Kidney epithelial cell (primary cell): ENCODE measurements at places on chromosomes 5 and 9.

GRCh38 chr5:10334831-10335230 lies 18.7 kb upstream of the MARCHF6 start:
- DNase-seq: no peak

- no peak for DNase-seq
Observed at GRCh38 chr9:20238921-20239320, 383.4 kb downstream of the MLLT3 start.

DNA sequence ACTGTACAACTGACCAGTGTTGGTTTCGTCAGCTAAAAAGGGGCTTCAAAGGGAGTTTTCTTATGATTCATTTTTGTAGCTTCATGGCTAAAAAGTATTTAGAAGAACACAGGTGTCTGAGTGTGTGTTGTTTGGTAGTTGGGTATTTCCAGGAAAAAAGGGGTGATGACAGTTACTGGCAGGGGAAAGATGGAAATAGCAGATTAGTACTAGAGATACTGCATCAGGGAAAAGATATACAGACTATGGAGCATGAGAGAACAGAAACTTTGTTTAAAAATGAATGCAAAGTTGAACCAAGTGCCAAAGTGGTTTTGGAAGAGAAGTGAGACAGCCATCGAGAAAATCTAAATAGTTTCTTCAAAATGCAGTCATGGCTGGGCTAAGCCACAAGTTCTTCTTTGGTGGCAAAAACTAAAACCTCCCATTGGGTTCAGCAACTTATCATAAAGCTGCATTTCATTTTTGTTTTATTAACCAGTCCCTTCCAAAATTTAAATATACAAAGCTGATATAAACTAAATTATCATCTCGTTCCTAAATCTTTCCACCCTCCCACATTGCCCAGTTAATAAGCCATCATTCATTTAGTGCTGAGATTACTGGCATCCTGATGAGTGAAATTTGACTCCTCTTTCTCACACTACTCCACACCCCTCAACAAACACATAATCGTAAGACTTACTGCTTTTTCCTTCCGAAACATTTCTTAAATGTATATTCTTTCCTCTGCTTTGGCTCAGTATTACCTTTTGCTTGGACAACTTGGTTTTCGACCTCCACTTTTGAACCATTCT lies 33.5 kb downstream of the ELL2 start:
- DNase-seq: no peak

DNA sequence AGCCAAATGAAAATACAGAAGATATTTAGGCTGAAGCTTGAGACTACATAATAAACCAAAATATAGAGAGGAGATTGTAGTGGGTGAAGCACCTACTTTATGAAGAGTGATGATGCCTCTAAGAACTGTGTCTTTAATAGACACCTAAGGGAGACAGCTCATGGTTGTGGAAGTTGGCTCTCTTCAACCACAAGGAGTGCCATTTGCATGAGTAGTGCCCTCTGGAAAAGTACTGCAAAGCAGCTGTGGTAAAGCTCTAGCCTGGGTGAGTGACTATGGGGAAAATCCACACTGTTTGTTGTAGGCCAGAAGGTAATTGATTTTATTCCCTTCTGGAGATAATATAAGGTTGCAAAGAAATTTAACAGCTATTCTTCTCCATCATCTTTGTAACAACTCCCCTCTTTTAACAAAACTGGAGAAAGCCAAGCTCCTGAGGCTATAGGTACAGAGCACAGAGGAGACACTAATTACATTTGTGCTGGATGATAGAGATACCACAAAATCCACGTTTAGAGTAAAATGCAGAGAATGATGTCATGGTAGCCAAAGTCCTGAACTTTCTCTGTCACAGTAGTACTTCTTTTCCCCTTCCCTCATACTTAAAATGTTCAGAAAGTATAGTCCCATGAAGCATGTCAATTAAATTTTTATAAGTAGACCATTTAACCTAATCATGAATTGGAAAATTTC lies 122.8 kb downstream of the STARD4 start:
- peak; percentile 56 for DNase-seq

- DNase-seq: no peak
Observed at GRCh38 chr5:33287242-33287641, 153.5 kb upstream of the TARS1 start.

- DNase-seq: no peak
Observed at GRCh38 chr9:70998962-70999361, 122.5 kb downstream of the TRPM3 start.

GRCh38 chr9:136584934-136585333 lies 39.1 kb upstream of the NOTCH1 start:
- no peak for DNase-seq

GRCh38 chr9:109558718-109559151 lies 60.6 kb upstream of the PTPN3 start:
- no peak for DNase-seq

DNA sequence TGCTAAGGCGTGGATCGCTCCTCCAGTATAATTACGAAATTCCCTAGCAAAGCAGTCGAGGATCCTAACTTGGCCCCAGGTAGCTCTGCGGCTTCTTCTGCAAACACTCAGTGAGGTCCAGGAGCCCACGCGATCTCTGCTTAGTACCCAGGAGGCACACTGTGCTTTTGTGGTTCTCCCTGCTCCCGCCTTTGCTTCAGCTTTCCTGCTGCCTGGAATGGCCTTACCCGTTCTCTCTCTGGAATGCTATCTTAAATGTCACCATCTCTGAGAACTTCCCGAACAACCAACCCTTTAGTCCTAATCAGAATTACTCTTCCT lies 639 bp downstream of the INVS start:
- no peak for DNase-seq

GRCh38 chr5:13567819-13568218 lies 376.7 kb downstream of the DNAH5 start:
- DNase-seq: peak; percentile 43

DNA sequence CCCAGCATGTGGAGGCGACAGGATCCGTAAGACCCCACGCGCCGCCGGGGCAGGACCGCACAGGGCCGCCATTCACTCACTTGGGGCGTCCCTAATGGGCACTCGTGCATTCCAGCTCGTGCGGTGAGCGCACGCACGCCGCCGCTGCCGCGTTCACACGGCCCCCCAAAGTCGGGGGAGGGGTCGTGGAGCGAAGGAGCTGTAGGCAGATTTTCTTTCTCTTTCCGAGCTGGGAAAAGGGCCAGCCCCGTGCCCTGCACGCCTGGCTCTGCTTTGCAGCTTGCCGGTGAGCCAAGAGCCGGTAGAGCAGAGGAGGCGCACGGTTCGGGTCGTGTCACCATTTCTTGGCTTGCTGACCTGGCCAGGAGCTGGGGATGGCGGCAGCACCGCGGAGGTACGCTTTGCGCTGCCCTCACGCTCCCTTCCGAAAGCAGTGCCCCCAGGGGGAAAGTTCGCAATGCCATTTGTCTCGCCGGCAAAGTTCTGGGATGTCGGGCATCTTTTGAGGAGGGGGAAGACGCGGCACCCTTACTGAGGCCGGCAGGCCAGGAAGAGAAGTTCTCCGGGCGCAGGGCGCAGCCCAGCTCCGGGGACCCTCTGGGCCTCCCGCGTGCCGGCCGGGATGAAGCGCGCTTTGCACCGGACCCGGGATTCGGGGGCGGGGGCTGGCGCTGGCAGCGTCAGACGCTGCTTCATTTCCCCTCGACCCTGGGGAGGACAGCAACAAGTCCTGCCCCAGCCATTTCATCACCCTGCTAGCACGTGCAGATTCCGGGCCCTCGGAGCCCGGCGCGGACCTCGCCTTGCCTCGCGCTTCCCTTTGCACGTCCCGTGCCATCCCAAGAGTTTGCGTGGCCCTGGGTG lies 898 bp downstream of the STC2 start:
- DNase-seq: no peak

DNA sequence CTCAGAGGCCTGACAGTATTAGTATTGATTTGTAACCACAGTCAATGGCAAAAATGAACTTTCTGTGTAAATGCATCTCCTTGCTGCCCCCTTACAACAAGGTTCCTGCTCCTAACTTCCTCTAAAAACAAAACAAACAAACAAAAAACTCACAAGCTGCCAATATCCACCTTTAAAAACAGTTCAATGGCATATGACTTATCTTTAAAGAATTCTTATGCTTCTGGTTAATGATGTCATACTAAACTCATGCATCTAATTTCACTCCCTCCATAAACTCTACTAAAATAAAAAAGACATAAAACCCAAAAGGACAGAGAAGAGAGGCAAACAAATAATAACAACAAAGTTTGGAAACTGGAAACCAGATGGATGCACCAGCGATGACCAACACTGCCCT lies 9.0 kb upstream of the OR1N1 start:
- DNase-seq: no peak

GRCh38 chr9:106451223-106451622 lies 411.7 kb upstream of the ZNF462 start:
- no peak for DNase-seq

- no peak for DNase-seq
Observed at GRCh38 chr9:4615251-4615650, 46.8 kb upstream of the PLPP6 start.

DNA sequence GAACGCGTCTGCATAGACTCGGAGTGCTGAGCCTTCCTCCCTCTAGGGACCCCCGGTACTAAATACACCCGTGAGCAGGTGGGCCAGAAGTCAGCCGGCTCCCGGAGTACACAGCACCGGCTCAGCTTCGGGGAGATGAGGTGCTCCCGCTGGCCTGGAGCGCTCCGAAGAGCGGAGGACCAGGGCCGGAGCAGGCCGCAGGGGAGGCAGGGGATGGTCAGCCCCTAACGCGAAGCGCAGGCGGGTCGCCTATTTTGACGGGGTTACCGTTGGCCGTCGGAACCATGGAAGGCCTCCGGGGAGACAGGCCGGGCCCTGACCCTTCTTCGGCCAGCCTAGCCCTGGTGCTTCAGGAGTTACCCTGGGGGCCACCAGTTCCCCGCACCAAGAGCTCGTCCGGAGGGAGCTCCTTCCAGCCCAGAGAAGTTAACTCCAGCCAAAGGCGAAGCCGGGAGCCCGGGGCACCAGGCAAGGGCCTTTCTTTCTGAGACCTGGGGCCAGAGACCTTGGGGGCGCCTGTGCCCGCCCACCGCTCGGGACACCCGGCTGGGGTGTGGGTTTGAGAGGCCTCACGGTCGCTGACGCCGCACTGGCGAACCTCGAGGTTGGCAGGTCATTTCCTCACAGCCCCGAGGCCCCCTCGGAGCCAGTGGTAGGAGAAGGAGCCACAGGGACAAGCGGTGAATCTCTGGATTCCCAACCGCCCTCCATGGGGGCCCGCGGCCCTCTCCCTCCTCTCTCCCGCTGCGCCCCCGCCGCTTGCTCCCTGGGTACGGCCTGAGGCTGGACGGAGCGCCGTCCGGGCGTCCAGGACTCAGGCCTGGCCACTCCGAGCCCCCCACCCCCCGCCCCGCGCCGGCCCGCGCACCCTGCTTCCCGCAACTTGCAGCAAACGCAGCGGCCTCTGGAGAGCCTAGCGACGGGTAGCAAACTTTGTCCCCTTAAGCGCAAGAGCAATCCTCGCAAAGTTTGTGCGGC lies 3.4 kb upstream of the IRX4 start:
- DNase-seq: no peak

DNA sequence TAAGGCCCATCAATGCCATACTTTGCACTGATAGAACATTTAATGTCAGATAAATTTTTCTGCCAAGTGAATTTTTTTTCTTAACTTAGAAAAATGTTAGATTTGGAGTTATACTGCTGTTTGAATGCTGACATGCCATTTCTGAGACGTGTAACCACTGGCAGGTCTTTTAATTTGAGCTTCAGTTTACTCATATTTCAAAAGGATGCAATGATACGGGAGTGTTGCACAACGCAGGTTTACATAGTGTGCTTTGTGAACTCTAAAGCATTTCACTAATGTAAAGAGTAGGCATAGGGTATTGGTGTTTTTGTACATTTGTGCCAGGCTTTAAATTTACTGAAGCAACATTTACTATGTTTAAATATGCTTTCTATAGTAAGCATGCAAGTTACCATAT lies 4.2 kb downstream of the ZBTB43 start:
- DNase-seq: no peak

DNA sequence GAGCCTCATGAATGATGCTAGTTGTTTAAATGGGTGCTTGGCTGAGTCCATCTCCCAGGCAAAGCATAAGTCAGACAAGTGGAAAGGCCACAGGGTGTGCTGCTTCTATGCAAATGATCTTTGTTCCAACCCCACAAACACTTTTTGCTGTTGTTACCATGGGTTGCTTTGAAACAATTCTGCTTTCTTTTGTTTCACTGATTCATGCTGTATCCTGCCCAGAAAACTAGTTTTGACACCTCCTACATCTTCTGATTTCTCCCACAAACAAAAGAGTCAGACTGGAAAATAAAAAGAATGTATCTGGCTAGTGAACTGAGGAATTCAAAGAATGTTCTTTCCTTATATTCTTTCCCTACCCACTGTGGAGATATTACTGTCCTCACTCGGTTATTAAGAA lies 298.6 kb downstream of the DIRAS2 start:
- peak; percentile 74 for DNase-seq

DNA sequence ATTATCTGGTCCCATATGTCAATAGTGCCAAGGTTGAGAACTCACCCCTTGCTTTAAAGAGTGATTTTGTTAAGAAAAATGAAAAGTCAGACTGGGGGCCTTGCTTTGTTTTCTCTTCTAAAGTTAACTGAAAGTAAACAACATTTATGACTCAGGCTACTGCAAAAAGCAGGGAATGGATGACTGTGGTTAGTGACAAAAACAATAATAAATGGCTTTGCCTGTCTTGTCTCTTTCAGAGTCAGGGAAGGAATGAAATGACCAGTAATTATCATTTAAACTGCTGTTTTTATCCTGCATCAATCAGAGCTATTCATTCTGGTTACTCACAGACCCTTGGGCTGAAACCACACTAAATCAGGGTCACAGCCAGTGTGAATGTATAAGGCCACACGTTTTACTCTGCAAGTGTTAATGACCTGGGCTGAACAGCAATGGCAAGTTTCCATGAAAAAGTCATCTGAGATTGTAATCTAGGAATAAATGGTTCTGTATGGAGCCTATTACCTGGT lies 112.2 kb downstream of the ZNF608 start:
- no peak for DNase-seq

DNA sequence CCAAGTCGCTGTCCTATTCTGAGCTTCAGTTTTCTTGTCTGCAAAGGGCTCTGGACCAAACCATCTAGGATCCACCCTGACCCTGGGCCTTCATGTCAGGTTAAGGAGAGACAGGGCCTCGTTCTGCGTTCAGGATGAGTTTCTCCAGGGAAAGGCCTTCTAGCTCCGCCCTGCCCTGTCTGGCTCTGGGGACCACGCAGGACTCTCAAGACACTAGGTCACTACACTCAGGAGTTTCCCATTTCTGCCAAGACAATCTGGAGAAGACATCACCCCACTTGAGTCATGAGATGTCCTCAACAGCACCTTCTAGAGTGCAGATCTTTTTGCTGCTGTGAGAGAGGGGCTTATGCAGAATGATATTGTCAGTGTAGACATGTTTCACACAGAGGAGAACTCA lies 53.2 kb upstream of the KCNMB1 start:
- no peak for DNase-seq

DNA sequence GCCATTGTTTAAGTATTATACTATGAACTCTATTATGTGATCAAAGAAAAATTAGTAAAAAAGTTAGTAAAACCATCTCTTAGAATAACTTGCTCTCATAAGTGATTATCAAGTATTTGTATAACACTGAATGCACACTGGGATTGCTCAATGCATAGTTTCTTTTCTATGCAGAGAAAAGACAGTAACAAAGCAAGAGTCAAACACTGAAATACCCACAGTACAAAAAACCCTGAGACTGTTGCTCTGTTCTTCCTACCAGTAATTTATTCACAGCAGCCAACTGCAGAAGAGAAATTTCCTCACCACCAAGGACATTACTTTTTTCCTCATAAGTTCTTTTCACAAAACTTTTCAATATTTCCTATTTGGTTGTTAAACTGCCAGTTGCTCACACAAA lies 634.4 kb downstream of the DTWD2 start:
- no peak for DNase-seq
